Stimulated activated CD4-positive, alpha-beta T cell treated with anti-CD3 and anti-CD28 coated beads, Interleukin-12 subunit alpha, Interleukin-12 subunit beta, amount 100 ng/mL, for 48 hours (primary cell): ENCODE measurements at places on chromosomes 7 and 10.

DNA sequence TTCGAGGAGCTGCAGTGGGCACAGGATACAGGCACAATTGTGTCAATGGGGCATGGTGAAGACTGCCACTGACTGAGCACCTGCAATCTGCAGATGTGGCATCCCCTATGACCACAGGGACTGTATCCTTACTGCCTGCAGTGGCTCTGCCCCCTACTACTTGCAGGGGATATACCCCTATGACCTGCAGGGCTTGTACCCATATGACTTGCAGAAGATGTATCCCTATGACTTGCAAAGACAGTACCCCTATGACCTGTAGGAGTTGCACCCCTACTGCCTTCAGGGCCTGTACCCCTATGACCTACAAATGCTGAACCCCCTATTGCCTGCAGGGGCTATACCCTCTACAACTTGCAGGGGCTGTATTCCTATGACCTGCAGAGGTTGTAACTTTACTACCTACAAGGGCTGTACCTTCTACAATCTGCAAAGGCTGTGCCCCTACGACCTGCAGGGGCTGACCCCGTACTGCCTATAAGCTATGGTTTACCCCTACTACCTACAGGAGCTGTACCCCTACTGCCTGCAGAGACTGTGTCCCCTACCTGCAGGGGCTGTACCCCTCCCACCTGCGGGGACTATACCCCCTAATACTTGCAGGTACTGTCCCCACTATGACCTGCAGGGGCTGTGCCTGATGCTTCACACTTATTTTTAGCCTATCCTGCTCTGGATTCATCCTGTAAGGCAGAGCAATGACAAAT is 65.9 kb upstream of the ADAM12 start:
- DNase-seq: no peak

DNA sequence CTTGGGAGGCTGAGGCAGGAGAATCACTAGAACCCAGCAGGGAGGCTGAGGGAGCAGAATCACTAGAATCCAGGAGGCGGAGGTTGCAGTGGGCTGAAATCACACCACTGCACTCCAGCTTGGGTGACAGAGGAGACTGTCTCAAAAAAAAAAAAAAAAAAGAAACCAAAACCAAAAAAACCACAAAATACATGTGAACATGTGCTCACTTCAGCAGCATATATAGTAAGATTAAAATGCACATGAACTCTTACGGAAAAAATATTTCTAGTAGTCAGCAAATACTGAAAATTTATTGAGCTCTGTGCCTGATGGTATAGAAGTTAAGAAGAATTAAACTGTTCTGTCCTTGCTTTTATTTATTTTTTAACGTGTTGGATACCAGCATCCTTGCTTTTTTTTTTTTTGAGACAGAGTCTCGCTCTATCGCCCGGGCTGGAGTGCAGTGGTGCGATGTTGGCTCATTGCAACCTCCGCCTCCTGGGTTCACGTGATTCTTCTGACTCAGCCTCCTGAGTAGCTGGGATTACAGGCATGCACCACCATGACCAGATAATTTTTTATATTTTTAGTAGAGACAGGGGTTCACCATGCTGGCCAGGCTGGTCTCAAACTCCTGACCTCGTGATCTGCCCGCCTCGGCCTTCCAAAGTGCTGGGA is 9.6 kb upstream of the ZNF487 start:
- no peak for DNase-seq

GRCh38 chr7:117248829-117249228 is 74.0 kb downstream of the WNT2 start:
- DNase-seq: no peak

- no peak for DNase-seq
Observed at GRCh38 chr10:92691591-92692079, 1.9 kb downstream of the HHEX start.

DNA sequence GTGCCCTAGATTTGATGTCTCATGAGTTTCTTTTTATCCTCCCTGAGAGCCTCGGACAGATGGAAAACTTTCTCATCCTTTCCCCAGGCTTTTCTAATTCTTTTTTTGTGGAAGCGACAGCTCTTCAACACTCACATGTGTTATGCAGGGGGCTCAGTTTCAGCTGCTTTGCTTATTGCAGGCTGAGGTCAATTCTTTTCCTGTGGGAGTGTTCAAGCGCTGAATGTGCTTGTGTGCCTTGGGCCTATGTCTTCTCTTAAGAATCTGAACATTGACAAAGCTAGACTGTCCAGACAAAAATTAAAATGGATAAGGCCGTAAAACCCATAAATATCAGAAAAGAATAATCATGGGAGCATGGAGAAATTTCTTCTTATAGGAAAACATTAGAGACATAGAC is 125.2 kb upstream of the STEAP4 start:
- DNase-seq: no peak

- DNase-seq: no peak
Observed at GRCh38 chr7:64574540-64575099, 11.7 kb upstream of the ZNF680 start.

GRCh38 chr7:48049850-48050249 is 14.5 kb downstream of the C7orf57 start:
- DNase-seq: no peak

GRCh38 chr10:23829556-23829955 is 379.4 kb upstream of the KIAA1217 start:
- DNase-seq: no peak

GRCh38 chr10:73983096-73984047 is 14.5 kb upstream of the VCL start:
- DNase-seq: no peak

- DNase-seq: no peak
Observed at GRCh38 chr10:78512205-78512550, 478.5 kb downstream of the RPS24 start.
